PC-9 (cell line): ENCODE measurements at places on chromosomes 6 and 20. TPM values are rescaled to one million over a fixed set of nuclear protein-coding genes. Genes with fewer than 3 reads are reported as not detected.

GRCh38 chr6:11917951-11918738 is 94.0 kb upstream of the HIVEP1 start:
- H3K27me3 ChIP-seq: no peaks in the 10 kb centered on the region
- H3K27ac ChIP-seq: no peak overlapping the region
- DNase-seq: no peak
- peaks cover 18% of the 10 kb centered on the region for H3K4me1 ChIP-seq
- no peak overlapping the region for H3K4me3 ChIP-seq

DNA sequence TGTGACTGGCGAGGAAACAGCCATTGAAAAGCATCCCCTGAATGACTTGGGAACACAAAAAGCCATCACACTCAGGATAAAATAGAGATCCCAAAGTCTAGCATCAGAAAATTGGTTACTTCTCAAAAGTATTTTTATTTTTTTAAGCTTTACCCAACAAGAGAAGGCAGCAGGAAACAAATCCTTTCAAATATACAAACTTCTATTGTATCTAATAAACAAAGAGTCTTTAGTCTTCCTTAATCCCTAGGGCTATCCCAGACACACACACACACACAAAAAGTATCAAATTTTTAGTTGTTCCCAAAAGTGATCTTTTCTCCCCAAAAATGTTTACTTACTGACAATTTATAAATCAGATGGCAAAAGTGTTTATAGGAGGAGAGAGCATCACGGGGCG is 33.2 kb upstream of the MARCKS start:
- H3K36me3 ChIP-seq: no peaks in the 10 kb centered on the region
- H3K4me3 ChIP-seq: no peak overlapping the region
- H3K4me1 ChIP-seq: peaks cover 9% of the 10 kb centered on the region

DNA sequence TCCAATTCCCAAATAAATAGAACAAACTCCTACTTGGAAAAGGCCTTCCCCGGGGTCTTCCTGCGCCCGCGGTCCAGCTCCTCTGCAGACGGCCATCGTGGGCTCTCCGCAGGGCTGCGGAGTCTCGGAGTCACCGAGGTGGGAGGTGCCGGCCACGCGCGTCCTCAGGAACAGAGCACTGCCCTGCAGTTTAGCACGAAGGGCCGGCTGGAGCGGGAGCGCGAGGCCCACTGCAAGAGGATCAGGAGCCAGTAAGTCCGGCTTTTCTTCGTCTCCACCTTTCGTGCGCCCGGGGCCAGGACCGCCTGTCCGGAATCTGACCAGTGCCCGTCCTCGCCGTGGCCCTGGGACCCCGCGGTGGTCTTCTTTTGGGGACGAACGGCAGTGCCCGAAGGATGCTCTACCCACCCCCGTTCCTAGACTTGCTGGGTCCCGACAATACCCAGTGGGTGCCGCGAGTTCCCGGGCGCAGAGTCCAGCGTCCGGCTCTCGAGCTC is 1.4 kb downstream of the BHLHE23 start:
- H3K4me3 ChIP-seq: no peak overlapping the region
- peaks cover 37% of the 10 kb centered on the region for H3K27me3 ChIP-seq
- no peaks in the 10 kb centered on the region for H3K4me1 ChIP-seq

DNA sequence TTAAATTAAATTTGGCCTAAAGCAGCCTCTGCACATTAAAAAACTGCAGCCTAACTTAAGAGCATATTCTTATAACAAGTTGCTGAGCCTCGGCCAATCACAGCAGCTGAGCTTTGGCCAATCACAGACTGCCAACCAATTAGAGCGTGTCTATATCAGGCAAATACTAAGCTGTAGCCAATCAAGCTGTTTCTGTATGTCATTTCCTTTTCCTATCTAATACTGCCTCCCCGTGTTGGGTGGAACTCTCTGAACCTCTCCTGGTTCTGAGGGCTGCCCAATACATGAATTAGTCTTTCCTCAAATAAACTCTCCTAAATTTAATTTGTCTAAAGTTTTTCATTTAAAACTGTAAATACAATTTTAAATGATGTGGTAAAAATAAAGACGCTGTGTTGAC is 3.9 kb upstream of the TMEM244 start:
- no peak for DNase-seq
- H3K27me3 ChIP-seq: no peaks in the 10 kb centered on the region
- no peaks in the 10 kb centered on the region for H3K36me3 ChIP-seq
- H3K4me1 ChIP-seq: no peaks in the 10 kb centered on the region
- no peak overlapping the region for H3K27ac ChIP-seq
- no peak overlapping the region for H3K4me3 ChIP-seq

GRCh38 chr20:5220321-5221060 is 93.7 kb downstream of the CDS2 start:
- H3K27ac ChIP-seq: no peak overlapping the region
- H3K36me3 ChIP-seq: no peaks in the 10 kb centered on the region
- no peaks in the 10 kb centered on the region for H3K27me3 ChIP-seq
- DNase-seq: no peak

- H3K4me1 ChIP-seq: no peaks in the 10 kb centered on the region
- H3K4me3 ChIP-seq: no peak overlapping the region
- no peak for DNase-seq
- H3K36me3 ChIP-seq: no peaks in the 10 kb centered on the region
- no peaks in the 10 kb centered on the region for H3K27me3 ChIP-seq
Observed at GRCh38 chr6:142523515-142524375, 221.9 kb downstream of the ADGRG6 start.

GRCh38 chr20:54158856-54159418 is 14.8 kb downstream of the CYP24A1 start:
- no peak overlapping the region for H3K27ac ChIP-seq
- DNase-seq: no peak
- peaks cover 10% of the 10 kb centered on the region; the same call in 1 of the 2 replicates for H3K36me3 ChIP-seq
- no peak overlapping the region for H3K4me3 ChIP-seq
- no peaks in the 10 kb centered on the region for H3K27me3 ChIP-seq
- H3K4me1 ChIP-seq: peaks cover 2% of the 10 kb centered on the region; the same call in 1 of the 2 replicates

- H3K27ac ChIP-seq: no peak overlapping the region
- H3K27me3 ChIP-seq: no peaks in the 10 kb centered on the region
- H3K36me3 ChIP-seq: 0 out of 2 replicates have a peak, but pooled peaks cover 4% of the 10 kb centered on the region
Observed at GRCh38 chr6:138957903-138958302, 30.1 kb downstream of the REPS1 start.

- H3K27me3 ChIP-seq: no peaks in the 10 kb centered on the region
- DNase-seq: no peak
- no peaks in the 10 kb centered on the region for H3K4me1 ChIP-seq
- no peaks in the 10 kb centered on the region for H3K36me3 ChIP-seq
- H3K27ac ChIP-seq: no peak overlapping the region
- no peak overlapping the region for H3K4me3 ChIP-seq
Observed at GRCh38 chr20:35001596-35002362, 46.1 kb downstream of the MYH7B start.

- no peaks in the 10 kb centered on the region for H3K36me3 ChIP-seq
- no peaks in the 10 kb centered on the region for H3K4me1 ChIP-seq
- no peak overlapping the region for H3K4me3 ChIP-seq
- H3K27ac ChIP-seq: no peak overlapping the region
- DNase-seq: no peak
Observed at GRCh38 chr6:147528511-147529145, 20.1 kb downstream of the SAMD5 start.

DNA sequence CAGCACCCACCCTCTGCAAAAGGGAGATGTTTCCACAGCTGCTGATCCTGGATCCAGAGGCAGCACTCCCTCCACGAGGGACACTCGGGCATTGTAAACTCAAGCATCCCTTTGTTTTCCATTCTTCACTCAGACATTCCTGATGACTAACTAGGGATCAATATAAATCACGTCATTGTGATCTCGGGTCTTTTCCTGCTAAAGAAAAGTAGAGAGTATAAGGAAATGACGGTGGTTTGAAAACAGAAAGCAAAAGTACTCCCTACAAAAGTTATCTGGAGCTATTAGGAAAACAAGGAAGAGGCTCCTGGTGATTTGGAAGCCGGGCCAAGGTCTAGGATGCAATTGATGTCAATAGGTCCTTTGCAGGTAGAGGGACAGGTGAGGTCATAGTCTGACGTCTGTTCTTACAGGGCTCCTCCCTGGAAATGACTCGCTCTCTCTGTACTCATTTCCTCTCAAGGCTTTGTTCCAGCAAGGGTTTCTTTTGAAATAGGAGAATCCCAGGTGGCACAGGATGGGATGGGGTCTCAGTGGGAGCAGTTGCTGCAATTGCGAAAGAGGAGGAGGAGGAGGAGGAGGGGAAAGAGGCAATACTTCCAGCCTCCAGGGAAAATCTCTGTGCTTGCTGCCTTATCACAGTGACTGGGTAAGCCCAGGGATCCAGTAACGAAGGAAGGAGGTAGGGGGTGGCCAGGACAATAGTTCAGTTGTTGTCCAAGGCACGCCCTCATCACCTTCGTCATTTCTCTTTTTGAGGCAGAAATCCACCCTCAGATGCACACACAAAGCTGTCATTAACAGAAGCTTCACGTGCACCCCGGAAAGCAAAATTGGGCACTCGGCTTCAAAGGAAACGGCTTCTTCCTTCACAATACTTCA is 222.8 kb downstream of the LY86 start:
- no peaks in the 10 kb centered on the region for H3K27me3 ChIP-seq
- peak; percentile 72 for DNase-seq
- peak overlapping the region; percentile 54 for H3K4me3 ChIP-seq
- peaks cover 36% of the 10 kb centered on the region for H3K4me1 ChIP-seq
- H3K27ac ChIP-seq: peak overlapping the region; percentile 95

DNA sequence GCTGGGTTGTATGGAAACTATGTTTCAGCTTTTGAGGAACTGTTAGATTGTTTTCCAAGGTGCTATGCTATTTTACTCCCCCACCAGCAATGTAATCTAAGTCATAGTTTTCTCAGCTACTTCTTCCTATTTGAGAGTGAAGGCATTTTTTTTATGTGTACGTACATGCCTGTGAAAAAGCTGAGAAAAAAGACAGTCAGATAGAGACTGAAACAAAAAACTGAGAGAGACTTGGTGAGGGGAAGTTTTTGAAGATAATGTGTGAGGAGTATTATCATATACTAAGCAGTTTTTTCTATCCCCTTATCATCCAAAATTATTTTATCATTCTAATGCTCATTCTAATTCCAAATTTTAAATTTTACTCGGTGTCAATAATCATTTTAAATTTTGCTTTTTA is 780.0 kb downstream of the BCKDHB start:
- DNase-seq: no peak
- H3K27ac ChIP-seq: no peak overlapping the region
- no peaks in the 10 kb centered on the region for H3K36me3 ChIP-seq
- no peak overlapping the region for H3K4me3 ChIP-seq

DNA sequence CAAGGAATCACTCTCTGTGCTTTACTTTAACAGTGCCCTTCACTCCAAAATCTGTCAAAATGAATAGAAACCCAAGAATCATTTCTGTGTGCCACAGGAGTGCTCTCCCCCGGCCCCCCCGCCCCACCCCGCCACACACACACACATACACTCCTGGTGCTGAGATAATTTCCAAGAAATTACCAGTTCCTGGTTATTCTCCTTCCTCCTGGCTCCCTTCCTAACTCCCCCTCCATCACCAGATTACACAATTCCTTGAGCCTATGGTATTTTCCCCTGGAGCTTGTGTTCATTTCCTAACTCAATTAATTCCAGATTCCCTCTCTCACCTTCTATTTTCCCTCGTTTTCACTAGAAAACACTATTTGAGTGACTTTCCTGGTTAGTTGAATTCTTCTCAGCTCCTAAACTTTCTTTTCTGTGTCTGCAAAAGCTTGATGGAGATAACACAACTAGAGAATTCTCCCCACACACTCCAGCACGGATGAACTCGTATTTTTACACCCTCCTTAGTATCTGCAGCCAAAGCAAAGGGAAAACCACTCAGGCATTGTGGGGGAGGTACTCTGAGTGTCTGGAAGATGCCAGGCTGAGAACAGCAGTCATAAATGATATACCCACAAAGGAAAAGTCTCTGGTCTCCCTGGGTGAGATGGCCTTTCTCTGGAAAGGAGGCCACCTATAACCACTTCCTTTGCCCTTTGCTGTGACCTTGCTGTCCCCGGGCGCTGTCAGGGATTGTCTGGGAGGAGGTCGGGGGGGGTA is 1.9 kb upstream of the SLC24A3 start:
- no peak for DNase-seq
- no peaks in the 10 kb centered on the region for H3K36me3 ChIP-seq
- H3K27me3 ChIP-seq: peaks cover 26% of the 10 kb centered on the region
- H3K27ac ChIP-seq: no peak overlapping the region

DNA sequence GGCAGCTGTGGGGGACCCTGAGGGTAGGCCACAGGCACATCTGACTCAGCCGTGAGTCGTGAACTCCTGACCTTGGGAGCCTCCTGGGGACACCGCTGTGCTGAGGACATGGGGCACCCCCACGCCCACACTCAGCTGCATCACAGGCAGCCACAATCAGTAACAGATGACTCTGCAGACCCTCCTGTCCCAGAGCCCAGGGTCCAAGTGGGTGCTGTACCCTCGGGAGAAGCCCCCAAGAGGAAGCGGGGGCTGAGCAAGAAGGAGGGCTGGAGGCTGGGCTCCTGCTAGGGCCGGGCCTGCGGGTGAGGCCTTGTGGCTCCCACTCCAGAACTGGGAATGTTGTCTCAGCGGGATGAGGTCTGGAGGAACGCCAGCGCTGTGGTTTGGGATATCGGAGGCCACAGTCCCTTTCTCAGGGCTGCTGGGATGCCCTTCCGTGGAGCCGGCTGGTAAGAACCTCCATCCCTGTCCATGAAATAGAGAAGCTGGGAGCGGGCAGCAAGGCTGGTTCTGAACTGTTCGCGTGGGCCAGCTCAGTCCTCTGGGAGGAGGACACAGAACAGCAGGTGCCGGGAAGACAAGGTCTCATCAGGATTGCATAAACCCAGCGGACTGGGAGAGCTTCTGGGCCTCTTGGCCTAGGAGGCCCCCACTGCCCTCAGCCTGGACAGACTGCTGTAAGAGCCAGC is 3.1 kb upstream of the LAMA5 start:
- no peaks in the 10 kb centered on the region for H3K27me3 ChIP-seq
- peak overlapping the region; percentile 28; the same call in 1 of the 2 replicates for H3K4me3 ChIP-seq
- peak overlapping the region; percentile 35 for H3K27ac ChIP-seq
- no peaks in the 10 kb centered on the region for H3K36me3 ChIP-seq

The TOX2 gene
- 24.0 and 30.1 TPM in 2 replicates for total RNA-seq

The LST1 gene
- 1.6 TPM in 2 replicates for total RNA-seq

The LINC00237 gene
- total RNA-seq: not detected in 2 replicates

The ENPP4 gene
- total RNA-seq: 6.2 and 7.1 TPM in 2 replicates

The CFB gene
- 22.6 and 25.5 TPM in 2 replicates for total RNA-seq
